ENCODE measurements at places on chromosomes 1 and 21. TPM values are rescaled to one million over a fixed set of nuclear protein-coding genes. Genes with fewer than 3 reads are reported as not detected.

DNA sequence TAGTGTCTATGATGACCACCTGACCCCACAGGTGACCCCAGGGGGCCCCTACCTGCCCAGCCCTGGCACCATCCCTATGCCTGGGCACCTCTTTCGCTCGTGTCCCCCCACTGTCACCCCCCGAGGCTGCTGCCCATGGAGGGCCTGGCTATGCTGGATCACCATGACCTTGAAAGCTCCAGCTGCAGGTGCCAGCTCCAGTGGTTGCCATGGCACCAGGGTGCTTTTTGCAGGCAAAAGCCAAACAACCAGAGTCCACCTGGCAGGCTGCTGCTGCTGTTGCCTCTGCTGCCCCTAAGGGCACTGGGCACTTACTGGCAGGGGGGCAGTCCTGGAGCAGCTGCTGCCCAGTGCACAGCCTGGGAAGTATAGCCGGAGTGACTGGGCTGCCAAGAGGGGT, 21.7 kb downstream of the ETNK2 start:
- no peaks in the 10 kb centered on the region for H3K27me3 ChIP-seq
- no peaks in the 10 kb centered on the region for H3K4me1 ChIP-seq
- H3K27ac ChIP-seq = no peak overlapping the region
- DNase-seq = no peak
- H3K4me3 ChIP-seq = no peak overlapping the region

DNA sequence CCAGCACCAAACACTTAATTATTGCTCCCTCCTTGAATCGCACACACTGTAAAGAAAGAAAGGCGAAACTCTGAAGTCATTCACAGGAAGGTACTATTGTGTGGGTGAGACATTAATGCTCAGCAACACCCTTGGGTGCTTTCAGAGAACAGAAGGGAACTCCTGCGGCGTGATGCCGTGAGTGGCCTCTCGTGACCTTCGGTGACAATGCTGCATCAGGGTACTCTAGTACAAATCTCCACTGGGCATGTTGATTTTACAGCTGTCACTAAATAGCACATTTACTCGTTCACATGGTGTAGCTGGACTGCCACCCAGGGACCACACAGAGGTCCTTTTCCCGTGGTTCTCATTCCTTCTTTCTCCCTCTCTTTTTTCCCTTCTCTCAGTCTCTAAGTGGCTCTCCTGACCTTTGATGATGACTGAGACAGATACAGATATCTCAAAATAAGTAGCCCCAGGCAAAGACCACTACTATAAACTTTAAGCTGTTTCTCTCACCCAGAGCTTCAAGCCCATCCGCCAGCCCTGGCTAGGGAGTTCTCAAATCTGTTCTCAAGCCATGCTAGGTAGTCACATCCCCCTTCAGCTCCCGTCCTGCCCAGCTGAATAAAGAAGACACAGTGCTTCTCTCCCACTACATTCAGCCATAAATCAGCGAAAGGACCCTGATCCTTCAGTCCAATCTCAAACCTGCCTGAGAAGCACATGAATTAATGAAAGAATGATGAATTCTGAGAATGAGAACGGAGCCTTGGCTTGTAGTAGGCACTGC, 223.4 kb upstream of the FMN2 start:
- H3K36me3 ChIP-seq = no peaks in the 10 kb centered on the region
- no peak overlapping the region for H3K4me3 ChIP-seq
- H3K27me3 ChIP-seq = no peaks in the 10 kb centered on the region

The IFI16 gene
- total RNA-seq = 11.9 TPM

The HIVEP3 gene
- 0.13 TPM for total RNA-seq
